ENCODE measurements at places on chromosomes 13 and 19.
A peak's percentile ranks its signal among the peaks of the same experiment; 100 is the strongest.

DNA sequence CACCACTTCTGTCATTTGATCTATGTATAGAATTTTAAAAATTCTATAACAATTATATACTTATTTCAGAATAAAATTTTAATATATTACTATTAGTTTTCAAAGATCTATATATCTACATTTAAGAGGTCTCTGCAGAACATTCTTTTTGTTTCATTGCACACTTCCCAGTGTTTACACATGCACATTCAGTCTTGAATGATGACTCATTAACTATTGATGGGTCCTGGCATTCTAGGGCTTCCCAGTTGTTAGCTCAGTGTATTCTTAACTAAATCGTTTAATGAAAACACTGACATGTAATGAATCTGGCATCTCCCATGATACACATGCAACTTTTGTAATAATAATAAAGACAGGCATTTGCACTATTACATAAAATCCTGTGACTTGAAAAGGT lies 324.6 kb downstream of the KLF12 start:
- DNase-seq = no peak

DNA sequence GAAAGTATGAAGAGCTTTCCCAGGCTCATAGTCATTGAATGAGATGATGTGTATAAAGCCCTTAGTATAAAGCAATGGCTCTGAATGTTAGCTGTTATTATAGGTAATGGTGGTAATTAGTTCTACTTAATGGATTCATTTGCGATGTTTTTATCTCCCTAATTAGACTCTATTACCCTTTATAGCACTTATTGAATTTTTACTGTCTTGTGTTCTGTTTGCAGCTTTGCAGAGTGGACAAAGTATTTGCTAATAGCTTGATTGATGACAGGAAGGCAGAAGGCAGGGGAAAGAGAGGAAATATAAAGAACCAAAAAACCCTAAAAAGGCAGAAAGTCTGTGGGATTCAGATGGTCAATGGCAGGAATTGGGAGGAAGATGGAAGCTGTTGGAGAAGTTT lies 524.4 kb upstream of the SPRY2 start:
- no peak for DNase-seq

DNA sequence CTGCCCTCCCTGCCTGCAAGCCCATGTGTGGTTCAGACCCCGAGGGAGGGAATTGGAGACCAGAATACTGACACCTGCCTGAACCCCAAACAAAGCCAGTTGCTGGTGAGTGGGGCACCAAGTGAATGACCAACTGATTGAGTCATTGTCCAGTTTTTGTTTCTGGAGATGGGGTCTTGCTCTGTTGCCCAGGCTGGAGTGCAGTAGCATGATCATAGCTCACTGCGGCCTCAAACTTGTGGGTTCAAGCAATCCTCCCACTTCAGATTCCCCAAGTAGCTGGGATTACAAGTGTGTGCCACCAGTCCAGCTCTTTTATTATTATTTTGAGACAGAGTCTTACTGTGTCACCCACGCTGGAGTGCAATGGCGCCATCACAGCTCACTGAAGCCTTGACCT lies 4.0 kb downstream of the CCL25 start:
- DNase-seq = no peak

- DNase-seq = no peak
Observed at GRCh38 chr19:7126132-7126531, 56.6 kb downstream of the ZNF557 start.

GRCh38 chr13:27622881-27623280 lies 1.2 kb downstream of the POLR1D start:
- no peak for DNase-seq

DNA sequence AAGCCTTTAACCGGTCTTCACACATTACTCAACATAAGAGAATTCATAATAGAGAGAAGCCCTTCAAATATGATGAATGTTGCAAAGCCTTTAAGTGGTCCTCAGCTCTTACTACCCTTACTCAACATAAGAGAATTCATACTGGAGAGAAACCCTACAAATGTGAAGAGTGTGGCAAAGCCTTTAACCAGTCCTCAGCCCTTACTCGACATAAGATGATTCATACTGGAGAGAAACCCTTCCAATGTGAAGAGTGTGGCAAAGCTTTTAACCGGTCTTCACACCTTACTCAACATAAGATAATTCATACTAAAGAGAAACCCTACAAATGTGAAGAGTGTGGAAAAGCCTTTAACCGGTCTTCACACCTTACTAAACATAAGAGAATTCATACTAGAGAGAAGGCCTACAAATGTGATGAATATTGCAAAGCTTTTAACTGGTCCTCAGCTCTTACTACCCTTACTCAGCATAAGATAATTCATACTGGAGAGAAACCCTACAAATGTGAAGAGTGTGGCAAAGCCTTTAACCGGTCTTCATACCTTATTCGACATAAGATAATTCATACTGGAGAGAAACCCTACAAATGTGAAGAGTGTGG lies 36.4 kb downstream of the ZNF257 start:
- DNase-seq = no peak

- DNase-seq = no peak
Observed at GRCh38 chr13:28761586-28761985, 42.8 kb upstream of the SLC46A3 start.

DNA sequence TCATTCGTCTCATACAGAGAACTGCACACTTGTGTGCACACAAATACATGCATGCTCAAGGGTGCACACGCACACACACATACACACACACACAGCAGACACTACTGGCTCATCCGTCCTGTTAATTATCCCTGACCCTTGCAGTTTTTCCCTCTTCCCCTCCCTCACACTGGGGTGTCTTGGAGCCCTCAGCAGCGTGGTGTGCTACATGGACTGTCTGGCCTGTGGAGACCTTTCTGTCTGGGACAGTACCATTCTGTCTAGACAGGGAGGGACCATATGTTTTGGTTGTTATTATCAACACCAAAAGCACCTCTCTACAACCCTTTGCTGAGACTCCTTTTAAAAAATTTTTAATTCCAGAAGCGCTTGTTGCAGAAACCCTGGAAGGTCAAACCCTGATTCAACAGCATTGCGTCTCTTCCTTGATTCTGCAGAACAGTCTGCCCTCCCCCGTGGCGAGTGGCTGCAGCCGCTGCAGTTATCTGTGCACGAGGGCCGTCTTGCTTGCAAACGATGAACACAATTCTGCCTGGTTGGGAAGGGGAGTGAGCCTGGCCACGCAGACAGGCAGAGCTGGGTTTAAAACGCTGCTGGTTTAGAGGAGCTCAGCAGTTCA lies 374.0 kb downstream of the IRS2 start:
- no peak for DNase-seq

- DNase-seq = no peak
Observed at GRCh38 chr19:13576726-13577125, 70.4 kb upstream of the CACNA1A start.

DNA sequence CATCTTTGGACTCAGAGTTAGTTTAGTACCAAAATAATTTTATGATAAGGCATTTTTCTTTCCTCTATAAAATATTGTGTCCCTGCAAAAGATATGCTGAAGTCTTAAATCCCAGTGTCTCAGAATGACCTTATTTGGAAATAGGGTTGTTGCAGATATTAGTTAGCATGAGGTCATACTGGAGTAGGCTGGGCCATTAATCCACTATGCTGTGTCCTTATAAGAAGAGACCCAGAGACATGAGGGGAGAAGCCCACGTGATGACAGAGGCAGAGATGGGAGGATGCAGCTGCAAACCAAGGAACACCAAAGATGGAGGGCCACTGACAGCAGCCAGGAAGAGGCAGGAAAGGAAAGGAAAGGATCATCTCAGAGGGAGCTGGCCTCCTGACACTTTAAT lies 6.4 kb downstream of the POGLUT2 start:
- no peak for DNase-seq

DNA sequence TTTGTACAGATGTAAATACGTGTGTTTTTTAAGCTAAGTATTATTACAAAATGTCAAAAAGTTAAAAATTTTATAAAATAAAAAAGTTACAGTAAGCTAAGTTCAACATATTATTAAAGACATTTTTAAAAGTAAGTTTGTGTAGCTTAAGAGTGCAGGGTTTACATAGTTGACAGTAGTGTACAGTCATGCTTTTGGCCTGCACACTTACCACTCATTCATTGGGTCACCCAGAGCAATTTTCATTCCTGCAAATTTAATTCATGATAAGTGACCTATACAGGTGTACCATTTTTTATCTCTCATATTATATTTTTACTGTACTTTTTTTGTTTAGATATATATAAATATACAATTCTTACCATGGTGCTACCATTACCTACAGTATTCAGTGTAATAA lies 769.9 kb upstream of the SLITRK6 start:
- DNase-seq = no peak

DNA sequence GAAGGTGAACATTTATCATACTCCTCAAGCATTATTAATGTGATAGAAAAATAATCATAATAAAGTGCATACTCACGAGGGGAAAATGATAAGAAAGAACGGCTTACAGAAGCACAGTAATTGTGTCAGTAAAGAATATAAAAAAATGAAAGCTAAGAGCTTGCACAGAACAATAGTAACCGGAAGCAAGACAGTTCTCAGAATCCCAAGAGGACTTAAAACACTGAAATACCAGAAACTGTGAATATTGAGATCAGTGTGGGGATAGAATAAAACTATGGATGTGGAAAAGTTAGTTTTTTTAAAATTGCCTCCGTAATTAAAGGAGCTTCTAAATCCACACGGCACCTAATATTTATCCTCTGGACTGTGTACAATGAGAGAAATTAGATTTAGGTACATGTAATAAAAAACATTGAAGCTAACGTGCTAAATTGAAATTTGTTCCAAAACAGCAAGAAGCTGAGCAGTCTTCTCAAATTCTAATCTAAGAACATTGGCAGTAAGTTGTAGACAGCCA lies 482.7 kb downstream of the SLITRK6 start:
- no peak for DNase-seq

GRCh38 chr13:49791315-49791710 lies 1.2 kb downstream of the KPNA3 start:
- DNase-seq = no peak

DNA sequence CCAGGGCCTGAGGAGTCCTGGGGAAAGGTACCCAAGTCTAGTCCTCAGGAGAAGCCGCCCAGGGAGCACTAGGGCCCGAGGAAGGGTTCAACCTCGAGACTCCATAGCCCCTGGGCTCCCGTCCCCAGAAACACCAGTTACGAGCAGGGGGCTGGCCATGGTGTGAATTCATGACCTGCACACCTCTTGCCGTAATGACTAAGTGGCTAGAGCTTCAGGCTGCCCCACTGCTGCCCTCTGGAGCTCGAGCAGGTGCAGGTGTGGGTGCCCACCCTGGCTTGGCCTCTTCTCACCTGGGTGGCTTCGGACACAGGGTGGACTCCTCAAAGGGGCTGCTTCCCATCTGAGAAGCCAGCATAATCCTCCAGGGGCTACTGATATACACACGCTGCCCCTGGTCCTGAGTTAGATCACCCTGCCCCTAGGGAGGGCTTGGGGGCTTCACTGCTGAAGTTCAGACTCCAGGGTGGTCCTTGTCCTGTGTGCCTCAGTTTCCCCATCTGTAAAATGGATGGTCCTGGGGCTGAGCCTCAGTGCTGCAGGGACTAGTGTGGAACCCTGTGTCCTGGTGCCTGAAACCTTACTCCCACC lies 13.6 kb downstream of the SPC24 start:
- no peak for DNase-seq

DNA sequence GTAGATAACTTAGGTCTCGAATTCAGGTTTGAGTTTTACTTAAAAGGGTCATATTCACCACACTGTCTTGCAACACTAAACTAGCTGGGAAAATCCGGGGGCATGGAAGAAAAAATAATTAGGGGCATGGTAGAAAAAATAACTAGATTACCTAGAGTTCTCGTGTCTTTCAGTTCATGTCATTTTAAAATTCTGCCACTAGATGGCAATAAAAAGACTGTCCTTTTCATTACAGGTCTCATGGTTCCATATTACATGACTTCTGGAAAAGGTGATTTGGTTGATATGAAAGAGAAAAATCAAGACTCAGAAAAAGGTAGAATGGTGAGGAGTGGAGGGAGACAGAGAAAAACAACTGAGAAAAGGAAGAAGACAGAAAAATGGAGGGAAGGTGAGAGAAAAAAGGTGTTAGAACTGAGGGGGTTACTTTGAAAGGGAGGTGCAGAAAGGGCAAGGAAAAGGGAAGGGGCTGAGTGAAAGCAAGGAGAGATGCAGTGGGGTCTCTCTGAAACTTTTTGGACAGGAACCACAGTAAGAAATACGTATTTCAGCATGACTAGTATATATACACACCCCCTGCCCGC lies 299.0 kb downstream of the KLF12 start:
- no peak for DNase-seq

- DNase-seq = no peak
Observed at GRCh38 chr13:80306337-80306972, 34.5 kb downstream of the SPRY2 start.

GRCh38 chr19:3464587-3465235 lies 15.6 kb downstream of the SMIM24 start:
- DNase-seq = no peak

- DNase-seq = no peak
Observed at GRCh38 chr13:98285852-98286594, 109.0 kb upstream of the RNF113B start.

GRCh38 chr19:1520203-1520780 lies 3.6 kb upstream of the PLK5 start:
- DNase-seq = no peak

GRCh38 chr13:90500569-90500968 lies 846.9 kb upstream of the MIR17HG start:
- no peak for DNase-seq

GRCh38 chr19:13610039-13610691 lies 103.9 kb upstream of the CACNA1A start:
- no peak for DNase-seq

GRCh38 chr13:29849731-29850212 lies 645 bp downstream of the UBL3 start:
- peak; percentile 13 for DNase-seq

DNA sequence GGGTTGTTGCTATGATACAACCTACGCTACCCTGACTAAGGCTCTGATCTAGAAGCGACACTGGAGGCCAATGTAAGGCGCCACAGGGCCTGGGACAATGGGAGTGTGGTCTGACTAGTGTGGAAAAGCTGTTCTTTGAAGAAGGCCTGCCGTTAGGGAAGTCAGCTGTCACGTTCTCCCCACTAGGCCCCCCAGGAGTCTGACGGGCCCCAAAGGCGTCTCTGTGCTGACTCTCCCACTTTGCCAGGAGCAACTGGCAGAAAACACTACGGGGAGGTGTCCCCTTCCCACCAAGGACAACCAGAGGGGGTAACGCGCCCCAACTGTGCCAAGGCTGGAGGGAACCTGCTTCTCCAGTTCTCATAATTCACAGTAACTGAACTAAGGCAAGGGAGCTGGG lies 25.3 kb upstream of the EIF3G start:
- no peak for DNase-seq

Data from stimulated activated CD8-positive, alpha-beta memory T cell treated with anti-CD3 and anti-CD28 coated beads, Interleukin-15, amount 100 ng/mL, for 4 hours (primary cell).